Activated B cell treated with CpG ODN at 0.5 μM for 24 hours (primary cell): ENCODE measurements at places on chromosomes 6 and 20.

- DNase-seq = no peak
Observed at GRCh38 chr20:57262301-57262700, 4.1 kb downstream of the BMP7 start.

GRCh38 chr20:49762940-49763766, 49.5 kb upstream of the B4GALT5 start:
- DNase-seq = no peak

DNA sequence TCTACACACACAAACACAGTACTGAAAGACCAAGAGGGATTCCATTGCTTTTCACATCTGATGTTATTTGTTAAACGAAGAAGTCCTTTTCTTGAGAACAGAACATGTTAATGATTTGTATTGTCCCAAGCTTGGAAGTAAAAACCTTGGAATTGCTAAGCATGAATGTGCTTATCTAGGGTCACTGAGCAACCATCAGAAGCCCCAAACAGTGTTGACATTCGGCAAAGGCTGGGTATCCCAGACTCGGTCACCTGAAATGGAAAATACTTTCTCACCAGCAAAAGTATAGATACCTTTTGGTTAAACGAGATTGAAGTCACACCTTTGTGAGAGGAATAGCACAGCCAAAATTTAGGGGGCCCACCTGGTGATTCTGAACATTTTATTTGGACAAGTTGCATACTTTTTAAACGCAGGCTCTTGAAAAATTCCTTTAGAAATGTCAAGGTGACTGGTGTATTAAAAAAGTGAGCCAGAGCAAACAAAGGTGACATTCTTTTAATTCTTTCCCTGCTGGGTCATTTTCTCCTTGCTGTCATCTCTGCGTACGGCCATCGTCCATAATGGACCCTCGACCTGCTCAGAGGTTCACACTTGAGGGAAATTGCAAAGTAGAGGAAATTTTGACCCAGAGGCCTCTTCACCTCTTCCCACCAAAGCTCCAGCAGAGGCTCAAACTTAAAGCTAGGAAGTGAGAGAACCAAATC, 95.8 kb upstream of the FOXA2 start:
- no peak for DNase-seq

DNA sequence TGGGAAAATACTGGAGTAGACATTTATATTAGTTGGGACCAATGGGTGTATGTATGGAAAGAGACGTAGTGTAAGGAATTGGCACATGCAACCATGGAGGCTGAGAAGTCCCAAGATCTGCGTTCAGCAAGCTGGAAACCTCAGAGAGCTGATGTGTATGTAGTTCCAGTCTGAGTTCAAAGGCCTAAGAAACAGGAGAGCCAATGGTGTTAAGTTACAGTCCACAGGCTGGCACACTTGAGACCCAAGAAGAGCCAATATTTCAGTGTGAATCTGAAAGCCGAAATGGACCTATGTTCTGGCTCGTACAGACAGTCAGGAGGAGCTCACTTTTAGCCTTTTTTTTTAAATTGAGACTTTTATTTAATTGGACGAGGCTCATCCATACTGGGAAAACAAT, 244.2 kb downstream of the CDKAL1 start:
- DNase-seq = no peak

GRCh38 chr6:163324688-163325389, 89.7 kb upstream of the QKI start:
- no peak for DNase-seq

GRCh38 chr6:27970444-27970843, 13.4 kb downstream of the OR2B6 start:
- DNase-seq = no peak

- DNase-seq = no peak
Observed at GRCh38 chr20:24389686-24390085, 79.7 kb upstream of the SYNDIG1 start.

DNA sequence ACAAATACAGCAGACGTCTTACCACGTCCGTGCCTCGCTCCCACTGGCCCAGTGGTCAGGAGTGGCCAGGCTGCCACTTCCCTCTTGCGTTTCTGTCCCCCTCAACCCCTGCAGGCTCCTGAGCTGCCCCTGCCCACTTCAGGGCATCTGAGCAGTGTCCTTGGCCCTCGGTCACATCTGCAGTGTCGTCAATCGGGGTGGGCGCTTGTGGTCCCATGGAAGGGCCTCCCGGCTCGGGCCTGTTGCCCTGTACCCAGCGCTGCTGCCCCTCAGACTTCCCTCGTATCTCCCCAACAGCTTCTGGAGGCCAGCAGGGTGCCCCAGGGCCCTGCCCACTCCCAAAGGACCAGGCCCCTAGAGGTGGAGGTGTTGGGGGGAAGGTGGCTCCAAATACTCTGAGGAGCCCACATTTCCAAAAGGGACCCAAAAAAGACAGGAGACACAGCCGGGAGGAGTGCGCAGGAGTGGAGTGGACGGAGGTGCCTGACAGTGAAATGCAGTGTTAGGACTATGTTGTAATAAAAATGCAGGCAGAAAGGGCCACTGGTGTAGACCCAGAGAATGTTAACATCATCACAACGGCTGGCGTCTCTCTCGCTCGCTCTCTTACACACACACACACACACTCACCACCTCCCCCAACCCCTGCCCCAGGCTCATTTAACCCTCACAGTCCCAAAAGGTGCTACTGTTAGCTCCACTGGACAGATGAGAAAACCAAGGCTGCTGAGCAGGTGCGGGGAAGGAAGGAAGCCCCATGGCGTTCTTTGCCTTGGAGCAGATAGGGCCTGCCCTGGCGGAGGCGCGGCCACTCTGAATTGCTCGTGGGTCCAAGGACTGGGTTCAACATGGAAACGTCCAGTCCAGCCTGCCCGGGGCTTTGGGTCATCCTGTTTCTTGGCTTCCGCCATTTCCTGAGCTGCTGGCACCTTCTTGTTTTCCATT, 343.9 kb downstream of the ZFAND3 start:
- no peak for DNase-seq
